Activated CD4-positive, alpha-beta T cell treated with anti-CD3 and anti-CD28 coated beads for 4 hours (primary cell): ENCODE measurements at places on chromosomes 12 and 14.

DNA sequence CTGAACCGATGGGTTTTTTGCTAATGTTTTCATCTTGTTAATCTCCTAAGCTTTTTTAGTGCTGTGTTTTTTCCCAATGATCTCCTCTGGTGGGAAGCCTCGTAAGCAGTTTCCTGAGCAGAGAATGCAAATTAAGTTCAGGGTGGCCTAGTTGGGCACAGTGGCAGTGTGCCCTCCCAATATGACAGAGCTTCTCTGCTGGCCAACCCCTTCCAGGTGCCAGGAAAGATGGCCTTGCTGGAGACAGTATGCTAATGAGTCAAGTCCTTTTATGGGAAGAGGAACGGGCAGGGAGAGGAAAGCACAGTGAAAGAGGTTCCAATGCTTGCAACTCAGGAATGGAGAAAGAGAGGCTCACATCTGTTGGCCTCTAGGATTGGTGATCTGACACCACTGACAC lies 115.8 kb downstream of the GCH1 start:
- DNase-seq = no peak

DNA sequence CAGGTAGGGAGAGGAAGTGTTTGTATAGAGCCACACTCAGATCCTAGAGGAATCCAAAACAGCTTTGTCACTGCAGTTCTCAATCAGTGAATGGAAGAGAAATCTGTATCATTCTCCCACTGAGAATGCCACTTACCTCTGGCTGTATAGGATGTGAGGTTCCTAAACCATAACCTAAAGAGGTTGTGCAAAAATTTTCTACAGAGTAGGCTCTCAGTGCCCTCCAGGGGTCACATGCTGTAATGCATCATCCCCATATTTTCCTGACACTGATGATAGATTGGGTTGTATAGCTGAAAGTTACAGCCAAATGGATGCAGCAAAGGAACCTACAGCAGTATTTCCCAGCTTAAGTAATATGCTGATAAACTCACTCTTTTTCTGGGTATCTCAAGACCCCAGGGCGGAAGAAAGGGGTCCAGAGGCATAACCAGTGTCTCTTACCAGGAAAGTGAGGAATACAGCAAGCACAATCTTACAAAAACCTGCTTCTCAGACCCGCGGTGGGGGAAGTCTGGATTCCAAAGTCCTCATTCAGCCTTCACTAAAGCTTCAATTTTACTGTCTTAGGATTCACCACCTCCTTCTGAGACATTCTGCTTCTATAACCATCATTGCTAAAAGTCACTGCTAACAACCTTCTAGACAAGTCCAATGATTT lies 3.8 kb downstream of the BCDIN3D start:
- DNase-seq = peak; percentile 39

DNA sequence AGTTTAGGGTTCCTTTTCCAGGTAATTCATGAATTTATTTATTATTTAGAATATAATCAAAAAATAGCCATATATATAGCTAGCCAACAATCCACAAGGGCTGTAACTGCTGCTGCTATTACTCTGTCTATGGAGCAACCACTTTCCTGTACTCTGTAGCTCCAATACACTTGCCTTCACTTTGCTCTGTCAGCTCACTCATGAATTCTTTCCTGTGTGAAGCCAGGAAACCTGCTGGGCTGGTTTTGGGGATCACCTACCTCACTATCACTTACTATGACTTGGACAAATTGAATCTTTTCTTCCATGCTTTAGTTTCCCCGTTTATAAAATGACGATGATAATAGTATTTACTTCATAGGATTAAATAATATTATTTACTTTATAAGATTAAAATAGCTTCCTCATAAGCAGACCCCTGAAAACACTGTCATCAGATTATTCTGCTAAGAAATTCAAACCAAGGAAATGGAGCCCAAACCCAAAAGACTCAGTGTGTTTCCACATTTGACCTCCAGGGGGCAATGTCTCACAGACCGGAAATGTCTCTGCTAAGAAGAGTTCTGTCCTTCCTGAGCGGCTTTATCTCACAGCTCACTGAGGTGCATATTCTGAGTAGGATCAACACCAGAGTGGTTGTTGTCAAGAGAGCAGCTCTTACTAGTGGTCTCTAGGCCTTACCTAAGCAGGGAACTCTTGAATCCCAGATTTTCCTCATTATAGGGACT lies 457.1 kb downstream of the DAD1 start:
- DNase-seq = no peak

DNA sequence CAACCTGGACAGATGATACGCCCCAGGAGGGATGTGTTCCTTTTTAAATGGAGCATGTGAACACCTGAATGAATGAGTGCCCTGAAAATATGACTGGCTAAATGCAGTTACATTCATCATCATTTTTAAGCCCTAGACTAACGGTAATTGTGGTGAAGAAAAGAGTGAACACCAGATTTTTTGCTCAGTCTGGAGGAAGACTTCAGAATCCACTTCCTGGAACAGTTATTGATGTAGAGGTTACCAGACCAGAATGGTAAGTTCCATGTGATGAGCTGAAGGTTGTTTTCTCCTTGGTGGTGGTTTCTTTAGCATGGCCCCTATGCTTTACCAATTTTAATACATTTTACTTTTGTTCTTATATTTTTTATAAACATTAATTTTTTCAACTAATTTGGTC lies 29.3 kb downstream of the PIWIL1 start:
- DNase-seq = no peak

DNA sequence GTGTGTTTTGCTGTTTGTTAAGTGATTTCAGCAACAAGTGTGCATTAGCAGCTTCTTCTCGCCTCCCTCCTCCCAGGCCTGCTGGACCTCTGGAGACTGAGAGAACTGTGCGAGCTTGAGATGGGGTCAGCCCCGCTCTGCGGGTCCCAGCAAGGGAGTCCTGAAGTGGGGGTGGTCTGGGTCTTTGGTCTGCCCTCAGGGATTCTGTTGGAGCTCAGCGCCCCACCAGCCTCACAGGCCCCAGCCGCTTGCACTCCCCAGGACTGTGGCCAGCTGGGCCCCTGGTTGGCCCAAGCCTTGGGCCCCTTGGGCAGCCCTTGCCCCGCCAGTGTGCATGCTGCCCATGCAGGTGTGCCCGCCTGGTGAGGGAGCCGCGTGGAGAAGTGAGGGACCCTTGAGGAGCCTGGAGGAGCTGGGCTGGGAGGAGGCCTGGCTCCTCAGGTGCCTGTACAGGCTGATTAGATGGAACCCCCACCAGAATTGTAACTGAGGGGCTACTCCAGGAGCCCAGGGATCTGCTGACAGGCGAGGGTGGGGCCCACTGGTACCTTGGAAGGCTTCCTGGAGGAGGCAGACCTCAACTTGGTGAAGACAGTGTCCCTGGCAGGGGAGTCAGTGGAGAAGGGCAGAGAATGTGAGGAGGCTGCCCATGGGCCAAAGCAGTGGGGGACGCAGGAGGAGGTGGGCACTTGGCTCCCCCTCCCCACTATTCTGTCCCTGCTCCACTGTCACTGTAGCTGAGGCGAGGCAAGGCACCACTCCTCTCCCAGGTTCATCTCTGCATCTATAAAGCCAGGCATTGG lies 56.7 kb downstream of the BEGAIN start:
- DNase-seq = no peak

- no peak for DNase-seq
These were observed 186.4 kb downstream of the TMEM132D start for GRCh38 chr12:129717438-129717837.

- peak; percentile 86 for DNase-seq
These were observed 36.2 kb upstream of the ATP23 start for GRCh38 chr12:57904848-57905811.

- DNase-seq = no peak
These were observed 27.7 kb upstream of the CALM1 start for GRCh38 chr14:90368946-90369721.

DNA sequence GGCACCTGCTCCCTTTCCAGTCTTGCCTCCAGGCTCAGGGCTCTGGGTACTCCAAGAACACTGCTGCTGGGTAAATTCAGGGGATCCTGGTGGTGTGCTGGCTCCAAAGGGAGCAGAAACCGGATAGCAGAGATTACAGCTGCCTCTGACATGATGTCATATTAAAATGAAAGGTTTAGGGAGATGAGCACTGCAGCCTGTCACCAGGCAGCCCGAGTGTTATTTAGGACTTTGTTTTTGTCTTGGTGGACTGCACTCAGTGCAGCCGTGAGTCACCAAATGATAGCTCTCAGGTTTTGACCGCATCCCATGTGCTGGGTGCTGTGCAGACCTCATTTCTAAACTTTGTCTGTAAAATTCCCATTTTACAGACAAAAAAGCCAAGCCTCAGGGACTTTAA lies 266.0 kb upstream of the CRY1 start:
- DNase-seq = no peak

DNA sequence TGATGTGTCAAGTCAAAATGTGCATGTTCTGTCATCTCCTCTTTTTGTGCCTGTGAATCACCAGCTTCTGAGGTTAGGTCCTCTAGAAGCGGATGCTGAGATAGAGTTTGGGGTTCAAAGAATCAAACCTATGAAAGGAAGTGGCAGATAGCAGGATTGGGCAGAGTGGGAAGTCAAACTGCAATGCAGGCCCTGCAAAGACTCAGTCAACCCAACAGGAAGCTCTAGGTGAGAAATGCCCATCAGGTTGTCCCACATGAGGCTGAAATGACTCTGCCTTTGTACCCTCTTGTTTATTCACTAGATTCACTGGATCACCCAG lies 4.5 kb upstream of the MIA2 start:
- DNase-seq = peak; percentile 43

- no peak for DNase-seq
These were observed 573.8 kb upstream of the TBX3 start for GRCh38 chr12:115257791-115258190.

- DNase-seq = no peak
These were observed 148.9 kb upstream of the MAX start for GRCh38 chr14:65251213-65251612.

DNA sequence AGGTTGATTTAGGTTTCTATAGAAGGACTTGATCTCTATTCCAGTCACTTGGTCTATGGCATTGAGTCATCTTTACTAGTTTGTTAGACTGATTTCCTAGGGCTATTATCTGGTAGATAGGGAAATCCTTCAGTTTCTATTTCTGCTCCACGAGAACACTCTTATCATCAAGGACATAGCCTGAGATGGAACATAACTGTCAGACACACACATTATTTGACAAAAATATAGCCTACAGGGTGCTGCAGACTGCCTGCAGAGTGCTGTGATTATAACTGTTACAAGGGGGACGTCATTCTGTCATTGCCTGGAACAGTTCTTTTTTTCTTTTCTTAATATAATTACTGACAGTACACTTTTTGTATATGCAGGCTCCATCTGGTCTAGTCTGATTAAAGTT lies 82.0 kb downstream of the TMEM117 start:
- DNase-seq = no peak

GRCh38 chr14:31270196-31270772 lies 62.7 kb upstream of the HECTD1 start:
- DNase-seq = no peak

DNA sequence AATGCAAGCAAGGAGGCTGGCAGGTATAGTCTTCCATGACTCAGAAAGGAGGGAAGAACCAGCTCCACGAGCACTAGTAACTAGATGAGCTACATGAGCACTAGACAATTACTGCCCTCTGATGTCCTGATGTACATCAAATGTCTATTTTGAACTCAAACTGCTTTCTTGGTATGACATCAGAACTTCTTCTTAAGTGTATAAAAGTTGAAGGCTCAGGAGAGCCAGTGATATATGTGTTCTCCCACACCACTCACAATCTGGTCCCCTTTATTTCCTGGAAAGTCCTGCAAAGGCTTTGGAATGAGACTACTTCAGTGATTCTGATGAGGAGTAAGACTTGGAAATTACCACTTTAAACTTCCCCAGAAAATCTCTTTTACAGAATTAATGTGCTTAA lies 18.5 kb upstream of the DHRS7 start:
- DNase-seq = no peak

GRCh38 chr12:101039848-101040531 lies 170.0 kb downstream of the SLC5A8 start:
- no peak for DNase-seq

DNA sequence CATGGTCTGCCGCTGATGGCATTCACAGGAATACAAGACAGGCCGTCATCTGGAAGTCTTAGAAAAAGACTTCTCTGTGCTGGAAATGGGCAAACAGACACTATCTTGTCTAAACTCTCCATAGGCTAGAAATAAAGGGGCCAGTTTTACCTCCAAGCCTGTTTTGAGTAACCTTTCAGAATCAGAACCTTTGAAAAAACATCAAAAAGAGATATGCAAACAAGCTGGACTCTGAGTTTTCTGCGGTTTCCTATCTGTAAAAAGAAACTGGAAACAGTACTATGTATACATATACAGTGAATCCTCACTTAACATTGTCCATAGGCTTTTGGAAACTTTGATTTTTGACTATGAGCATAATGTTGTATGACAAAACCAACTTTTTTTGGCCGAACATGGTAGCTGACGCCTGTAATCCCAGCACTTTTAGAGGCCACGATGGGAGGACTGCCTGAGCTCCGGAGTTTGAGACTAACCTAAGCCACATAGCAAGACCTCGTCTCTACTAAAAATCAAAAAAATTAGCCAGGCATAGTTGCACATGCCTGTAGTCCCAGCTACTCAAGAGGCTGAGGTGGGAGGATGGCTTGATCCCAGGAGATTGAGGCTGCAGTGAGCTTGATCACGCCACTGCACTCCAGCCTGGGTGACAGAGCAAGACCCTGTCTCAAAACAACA lies 92.9 kb upstream of the MAX start:
- DNase-seq = no peak

GRCh38 chr12:114631242-114631641 lies 52.7 kb downstream of the TBX3 start:
- DNase-seq = no peak

GRCh38 chr12:76152181-76152807 lies 67.8 kb upstream of the NAP1L1 start:
- no peak for DNase-seq

DNA sequence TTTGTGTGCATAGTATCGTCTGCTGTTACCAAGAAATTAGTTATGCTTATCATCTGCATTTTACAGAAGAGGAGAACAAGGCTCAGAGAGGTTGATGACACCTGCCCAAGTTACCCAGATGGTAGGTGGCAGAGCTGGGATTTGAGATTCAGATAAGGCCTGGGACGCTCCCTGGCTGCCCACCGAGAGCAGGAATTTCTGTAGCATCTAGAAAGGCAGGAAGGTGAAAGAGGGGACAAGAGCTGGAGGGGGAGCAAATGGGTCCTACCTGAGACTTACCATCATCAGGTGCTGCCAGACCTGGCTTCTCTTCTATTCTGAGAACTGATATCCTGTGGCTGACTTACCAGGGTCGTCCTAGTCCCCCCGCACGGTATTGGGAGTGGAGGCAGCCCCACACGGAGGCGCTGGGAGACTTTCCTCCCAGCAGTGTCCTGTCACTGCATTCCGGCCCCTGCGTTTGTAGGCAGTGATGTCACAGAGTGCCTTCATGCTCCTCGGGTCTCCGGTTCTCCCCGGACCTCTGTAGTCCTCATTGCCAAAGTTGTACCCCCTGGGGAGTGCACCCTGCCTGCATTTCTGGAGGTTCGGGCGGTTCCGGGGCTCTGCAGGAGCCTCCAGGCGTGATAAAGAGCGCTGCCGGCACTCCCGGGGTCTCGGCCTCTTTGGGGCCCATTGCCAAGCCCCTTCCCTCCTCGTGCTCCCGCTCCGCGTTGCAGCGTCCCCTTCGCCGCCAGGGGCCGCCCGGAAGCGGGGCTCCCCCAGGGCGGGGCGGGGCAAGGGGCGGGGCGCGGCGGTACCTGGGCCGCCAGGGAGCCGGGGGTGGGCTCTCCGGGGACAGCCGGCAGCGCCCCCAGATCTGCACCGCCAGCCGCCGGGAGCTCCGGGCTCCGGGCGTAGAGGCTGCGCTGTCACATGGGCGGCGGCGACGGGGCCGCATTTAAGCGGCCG lies at the start of gene CABP1:
Gene CABP1, plus strand, starts transcription at position 856 of the 951 bp plus-strand sequence. Its CDS starts 60 bp downstream, at position 916.
- DNase-seq = peak; percentile 69
